Femur (tissue), 1 donor: ENCODE measurements at places on chromosomes 7 and 10.

DNA sequence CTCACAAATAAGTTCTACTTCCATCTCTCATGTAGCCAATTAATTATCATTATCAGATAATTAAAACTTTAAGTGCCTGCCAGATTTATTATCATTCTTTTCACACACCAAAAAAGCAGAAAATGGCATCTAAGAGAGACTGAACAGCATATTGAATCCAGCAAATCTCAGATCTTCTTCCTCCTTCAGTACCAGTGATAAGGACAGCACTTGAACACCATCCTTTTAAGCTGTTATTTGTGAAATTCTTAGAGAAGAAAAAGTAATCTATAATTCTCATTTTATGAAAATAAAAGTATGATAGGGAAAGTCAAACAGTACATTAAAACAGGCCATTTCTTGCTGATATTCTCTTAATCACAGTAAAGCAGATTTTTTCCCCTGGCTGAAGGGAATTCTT is 104.5 kb downstream of the ELAPOR2 start:
- no peak for DNase-seq

DNA sequence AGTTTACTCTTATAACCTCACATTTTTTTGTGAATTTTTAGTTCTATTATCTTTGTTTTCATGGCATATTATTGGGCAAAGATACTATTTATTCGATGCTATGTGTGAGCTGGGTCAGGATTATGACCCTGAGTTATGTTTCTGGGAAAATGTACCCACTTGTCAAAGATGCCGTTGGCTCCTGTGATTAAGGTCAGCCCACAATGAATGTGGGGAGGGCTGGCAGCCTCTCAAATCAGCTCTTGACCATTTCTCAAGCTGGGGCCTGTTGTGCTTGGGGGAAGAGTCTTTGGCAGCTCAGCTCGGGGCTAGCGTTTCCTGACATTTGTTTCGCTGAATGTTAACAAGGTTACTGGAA is 97.5 kb downstream of the TCF7L2 start:
- peak; percentile 67 for DNase-seq

DNA sequence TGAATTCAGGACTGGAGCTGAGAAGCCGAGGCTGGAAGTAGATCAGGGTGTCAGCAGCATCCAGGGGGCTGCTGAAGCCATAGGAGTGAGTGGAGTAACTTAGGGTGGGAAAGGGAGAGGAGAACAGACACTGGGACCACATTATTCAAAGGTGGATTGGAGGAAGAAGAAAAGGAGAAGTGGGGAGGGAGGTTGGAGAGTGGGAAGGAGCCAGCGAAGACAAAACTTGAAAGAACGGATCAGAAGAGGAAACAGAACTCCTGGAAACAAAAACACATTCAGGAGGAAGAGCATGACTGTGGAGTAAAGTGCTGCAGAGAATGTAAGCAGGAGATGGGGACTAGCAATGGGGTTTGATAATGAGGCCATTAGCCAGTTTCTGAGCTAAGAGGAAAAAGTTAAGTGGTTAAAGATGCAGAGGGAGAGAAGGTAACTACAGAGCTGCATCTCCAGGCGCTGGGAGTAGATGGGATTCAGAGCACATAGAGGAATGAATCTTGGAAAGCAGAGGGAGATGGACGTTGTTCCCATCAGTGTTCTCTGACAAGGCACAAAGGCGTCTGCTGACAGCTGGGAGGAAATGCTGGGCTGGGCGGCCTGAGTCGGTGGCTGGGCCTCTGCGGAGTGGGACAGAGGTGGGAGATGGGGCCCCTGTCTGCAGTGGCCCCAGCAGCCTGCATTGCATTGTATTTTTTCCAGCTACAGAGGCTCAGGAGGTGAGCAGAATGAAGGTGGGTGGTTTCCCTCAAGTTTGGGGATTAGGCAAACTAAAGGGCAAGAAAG is 63.1 kb upstream of the LEP start:
- no peak for DNase-seq

GRCh38 chr10:117532451-117533107 is 10.0 kb upstream of the EMX2 start:
- no peak for DNase-seq

DNA sequence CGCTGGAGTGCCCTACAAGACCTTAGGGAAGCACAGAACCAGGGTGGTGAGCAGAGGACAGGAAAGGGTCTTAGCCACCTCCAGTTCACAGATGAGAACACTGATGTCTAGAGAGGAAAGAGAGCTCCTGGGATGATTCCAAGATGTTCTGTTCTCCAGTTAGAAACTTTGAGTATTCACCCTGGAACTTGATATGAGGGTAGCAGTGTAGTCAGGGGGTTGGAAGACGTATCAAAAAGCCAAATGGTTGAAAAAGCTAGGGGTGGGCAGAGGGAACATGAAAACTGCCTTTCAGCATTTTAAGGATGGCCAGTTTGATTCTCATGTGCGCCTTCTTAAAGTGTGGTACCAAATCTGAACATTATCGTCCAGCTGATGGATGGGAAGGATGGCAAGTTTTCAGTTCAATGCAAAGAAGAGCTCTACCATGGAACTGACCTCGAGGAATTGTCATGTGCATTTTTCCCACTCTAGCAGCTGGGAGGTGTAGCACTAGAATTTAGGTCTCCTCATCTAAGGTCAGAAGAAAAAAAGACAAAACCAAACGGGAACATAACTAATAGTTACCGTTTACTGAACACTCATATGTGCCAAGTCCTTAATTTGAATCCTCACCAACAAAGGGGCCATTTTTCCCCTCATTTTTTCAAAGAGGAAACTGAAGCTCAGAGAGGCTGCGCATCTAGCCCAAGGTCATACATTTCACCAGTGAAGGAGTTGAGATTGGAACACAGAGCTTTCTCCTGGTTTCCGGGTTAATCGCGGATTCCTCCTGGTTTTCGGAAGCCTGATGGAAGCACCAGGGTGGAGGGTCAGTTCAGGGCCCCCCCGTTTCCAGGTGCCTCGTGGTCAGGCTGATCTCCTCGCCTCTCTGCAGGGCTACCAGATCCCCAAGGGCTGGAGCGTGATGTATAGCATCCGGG is 6.0 kb upstream of the CYP26A1 start:
- no peak for DNase-seq

- DNase-seq = no peak
Measured at GRCh38 chr7:4818000-4818794, 42.8 kb downstream of the AP5Z1 start.

- DNase-seq = no peak
Measured at GRCh38 chr10:115830265-115830970, 442.6 kb downstream of the GFRA1 start.

GRCh38 chr7:149245244-149245643 is 5.8 kb downstream of the ZNF212 start:
- DNase-seq = no peak

DNA sequence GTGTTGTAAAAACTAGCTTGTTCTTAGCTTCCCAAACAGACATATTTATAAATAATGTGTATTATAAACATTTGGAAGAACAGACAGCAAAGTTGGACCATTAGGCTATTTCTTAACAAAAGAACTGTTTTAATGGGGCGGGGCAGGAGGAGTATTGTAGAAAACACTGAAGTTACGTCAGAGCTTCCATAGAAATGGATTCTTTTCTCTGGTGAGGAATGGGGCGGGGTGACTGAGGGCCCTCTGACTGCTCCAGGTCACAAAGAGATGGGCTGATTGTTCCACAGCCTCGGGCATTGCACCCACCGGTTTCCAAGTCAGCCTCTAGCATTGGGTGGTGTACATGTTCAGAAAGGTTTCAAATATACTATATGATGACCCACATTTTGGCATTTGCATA is 36.8 kb upstream of the ADAM12 start:
- DNase-seq = no peak

DNA sequence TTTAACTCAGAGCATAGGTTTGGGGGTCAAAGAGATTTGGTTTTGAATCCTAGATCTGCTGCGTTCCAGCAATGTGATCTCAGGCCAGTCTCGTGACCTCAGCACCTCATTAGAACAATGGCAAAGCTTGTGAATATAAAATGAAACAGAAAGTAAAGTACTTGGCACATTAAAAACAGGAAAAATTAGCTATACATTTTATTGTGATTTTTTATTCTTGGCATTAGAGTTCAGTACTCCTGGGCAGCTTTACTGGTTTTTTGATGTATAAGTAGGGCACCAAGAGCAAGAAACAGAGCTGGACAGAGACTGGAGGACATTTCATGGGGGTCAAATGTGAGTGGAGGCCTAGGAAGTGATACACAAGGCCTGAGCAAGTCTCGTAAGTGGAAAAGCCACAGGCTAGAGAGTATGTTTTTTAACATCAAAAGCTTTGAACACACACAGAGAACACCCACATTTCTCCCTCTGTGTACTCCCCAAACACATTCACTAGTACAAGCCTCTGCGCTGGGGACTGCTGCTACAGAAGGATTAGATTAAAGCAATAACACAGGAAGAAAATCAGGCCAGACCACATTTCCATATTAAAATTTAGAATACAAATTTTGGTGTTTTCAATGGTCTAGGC is 157.2 kb upstream of the SLC25A13 start:
- no peak for DNase-seq

DNA sequence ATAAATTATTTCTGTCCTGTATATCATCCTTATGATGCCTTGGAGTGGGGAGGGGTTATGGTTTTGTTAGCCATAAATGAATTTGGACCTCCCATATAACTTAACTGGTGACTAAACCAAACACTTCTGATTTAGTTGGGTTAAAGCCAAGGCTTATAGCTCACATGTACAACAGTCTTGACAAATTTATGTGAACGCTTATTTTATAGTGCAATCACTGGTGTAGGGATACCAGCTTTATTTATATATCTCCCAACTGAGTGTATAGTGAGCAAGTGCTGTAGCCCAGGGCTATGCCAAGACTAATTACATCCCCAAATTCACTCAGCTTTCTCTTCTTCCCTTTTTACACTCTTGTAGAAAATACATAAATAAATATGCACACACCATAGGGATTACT is 956.2 kb downstream of the SORCS3 start:
- DNase-seq = no peak

GRCh38 chr7:79933144-79933543 is 201.5 kb upstream of the GNAI1 start:
- DNase-seq = no peak

DNA sequence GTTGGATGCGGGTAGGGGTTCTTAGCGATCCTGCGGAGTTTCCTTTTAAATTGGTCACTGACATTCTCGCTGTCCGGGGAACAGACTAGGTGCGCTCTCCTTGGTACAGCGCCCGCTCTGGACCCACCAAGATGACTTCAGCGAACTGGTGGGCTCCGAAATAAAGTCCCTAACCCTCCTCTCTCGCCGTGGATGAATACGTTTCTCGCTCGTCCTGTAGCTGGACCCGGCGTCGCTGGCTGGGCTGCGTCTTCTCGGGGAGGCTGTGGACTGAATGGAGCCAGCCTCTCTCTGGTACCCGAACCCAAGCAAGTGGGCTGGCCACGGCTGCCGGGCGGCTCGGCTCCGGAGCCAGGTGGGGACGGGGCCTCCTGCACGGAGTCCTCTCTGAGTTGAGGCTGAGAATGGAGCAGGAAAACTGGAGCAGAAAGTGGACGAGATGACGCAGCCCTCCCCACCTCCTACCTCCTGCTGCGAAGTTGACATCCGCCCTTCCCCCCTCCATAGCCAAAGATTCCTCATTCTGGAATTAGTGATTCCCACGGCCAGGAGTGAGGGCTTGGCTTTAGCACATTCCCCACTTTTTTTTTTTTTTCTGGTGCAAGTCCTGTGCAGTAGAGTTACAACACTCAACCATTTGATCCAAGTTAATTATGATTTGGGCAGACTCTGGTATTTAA is 1.5 kb downstream of the UNC5B start:
- DNase-seq = no peak

DNA sequence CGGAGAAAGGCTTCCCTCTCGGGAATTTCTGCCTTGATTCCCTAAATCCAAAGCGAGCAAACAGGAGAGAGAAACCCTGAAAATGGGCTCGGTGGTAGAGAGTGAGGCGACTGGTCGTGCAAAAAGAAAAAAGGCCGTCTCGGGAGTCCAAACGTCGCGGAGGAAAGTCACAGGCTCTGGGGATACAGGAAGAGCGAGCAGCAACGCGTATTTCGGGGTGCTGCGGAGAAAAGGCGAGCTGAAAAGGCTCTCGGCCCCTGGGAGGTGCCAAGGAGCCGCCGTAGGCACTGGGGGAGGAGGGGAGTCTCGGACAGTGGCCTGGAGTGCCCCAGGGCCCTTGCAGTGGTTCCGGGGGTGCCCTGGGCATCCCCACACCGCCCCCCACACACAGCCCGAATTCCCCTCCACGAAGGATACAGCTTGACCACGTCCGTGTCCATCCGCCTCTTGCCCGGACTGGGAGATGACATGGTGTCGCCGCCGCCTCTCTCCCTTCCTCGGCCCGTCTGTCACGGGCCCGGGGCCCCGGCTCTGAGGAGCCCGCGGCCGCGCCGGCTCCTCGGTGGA is 591 bp downstream of the UBE2H start:
- DNase-seq = peak; percentile 64

DNA sequence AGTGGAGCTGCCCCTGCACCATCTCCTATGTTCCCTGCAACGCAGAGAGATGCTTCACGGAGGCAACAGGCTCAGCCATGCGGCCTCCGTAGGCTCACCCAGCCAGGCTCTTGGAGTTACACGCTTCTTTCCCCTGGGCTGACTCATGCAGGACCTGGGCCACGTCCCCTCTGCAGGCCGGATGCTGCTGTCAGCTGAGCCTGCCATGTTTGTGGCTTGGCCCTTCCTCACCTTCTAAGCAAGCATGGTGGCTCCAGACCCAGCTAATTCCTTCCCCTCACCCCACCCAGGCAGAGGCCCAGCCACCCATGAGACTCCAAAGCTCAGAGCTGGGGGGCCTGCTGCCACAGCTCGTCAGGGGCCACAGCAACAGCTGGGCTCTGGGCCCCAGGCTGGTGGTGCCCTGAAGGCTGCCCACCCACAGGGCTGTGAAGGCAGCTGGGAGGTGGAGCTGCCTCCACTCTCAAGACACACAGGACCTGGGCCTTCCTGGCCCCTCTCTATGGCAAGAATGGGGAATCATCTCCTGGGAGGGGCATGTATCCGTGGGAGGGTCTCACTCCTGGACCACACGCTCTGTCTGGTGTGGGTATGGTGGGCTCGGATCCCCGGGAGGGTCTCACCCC is 219.6 kb downstream of the ELFN1 start:
- no peak for DNase-seq

- no peak for DNase-seq
Measured at GRCh38 chr7:90312745-90313144, 8.4 kb downstream of the FAM237B start.

- DNase-seq = no peak
Measured at GRCh38 chr7:93029056-93029455, 88.7 kb downstream of the SAMD9 start.

- no peak for DNase-seq
Measured at GRCh38 chr7:15433151-15433550, 128.7 kb downstream of the AGMO start.

- no peak for DNase-seq
Measured at GRCh38 chr7:44471436-44471835, 19.0 kb downstream of the NUDCD3 start.

DNA sequence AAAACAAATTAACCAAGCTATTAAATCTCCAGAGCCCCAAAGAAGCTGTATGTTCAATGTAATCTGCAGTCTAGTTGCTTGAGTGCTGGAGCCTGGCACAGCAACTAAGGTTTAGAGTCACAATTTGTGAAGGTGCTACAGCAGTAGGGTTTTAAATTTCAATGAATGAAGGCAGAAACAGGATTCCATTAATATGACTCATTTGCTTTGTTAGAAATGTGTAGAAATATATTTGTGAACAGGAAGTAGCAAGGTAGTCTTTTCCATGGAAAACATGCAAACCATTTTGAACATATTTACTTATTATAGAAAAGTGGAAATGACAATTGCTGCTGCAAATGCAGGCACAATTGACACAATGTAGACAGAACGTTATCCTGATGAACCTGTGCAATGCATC is 149.0 kb upstream of the STEAP4 start:
- no peak for DNase-seq

- no peak for DNase-seq
Measured at GRCh38 chr10:99913831-99914235, 95.9 kb downstream of the DNMBP start.
